ENCODE measurements at places on chromosomes 7 and 10. TPM values are rescaled to one million over a fixed set of nuclear protein-coding genes. Genes with fewer than 3 reads are reported as not detected.

VAX1 gene
- polyA plus RNA-seq = not detected

TRIP6 gene
- 4.9 TPM for polyA plus RNA-seq

AFAP1L2 gene
- 2.1 TPM for polyA plus RNA-seq

PANK1 gene
- 1.9 TPM for polyA plus RNA-seq

TMEM184A gene
- not detected for polyA plus RNA-seq

SFTPA1 gene
- polyA plus RNA-seq = not detected

LDB3 gene
- polyA plus RNA-seq = not detected

GALNT17 gene
- polyA plus RNA-seq = not detected

PTPRE gene
- 13.5 TPM for polyA plus RNA-seq

ACTR3C gene
- polyA plus RNA-seq = 3.6 TPM

KCP gene
- polyA plus RNA-seq = not detected

CYTH3 gene
- polyA plus RNA-seq = 4.0 TPM

GRCh38 chr10:49758249-49758930, 3.7 kb downstream of the OGDHL start:
- no peak for DNase-seq

GRCh38 chr10:119872860-119873681, 428 bp upstream of the MCMBP start:
- DNase-seq = peak; percentile 87

DNA sequence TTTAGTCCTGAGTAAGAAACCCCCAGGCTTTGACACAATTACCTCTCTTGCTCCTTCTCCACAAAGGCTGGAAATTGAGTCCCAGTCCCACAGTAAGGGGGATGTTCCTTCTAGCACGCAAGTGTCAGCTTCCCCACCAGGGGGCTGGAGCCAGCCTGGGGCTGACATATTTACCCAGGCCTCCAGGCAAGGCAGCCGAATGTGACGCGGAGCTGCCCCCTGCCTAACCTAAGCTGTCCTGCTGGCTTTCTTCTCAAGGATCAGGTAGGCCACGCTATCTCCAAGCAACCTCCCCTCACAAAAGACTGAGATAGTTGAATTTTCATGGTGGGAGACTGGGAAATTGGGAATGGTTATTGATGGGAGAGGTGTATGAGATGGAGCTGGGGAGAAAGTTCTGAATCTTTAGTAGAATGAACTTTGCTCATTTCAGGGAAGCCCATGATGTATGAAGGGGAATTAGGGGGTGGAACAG, 19.2 kb upstream of the BMPER start:
- no peak for DNase-seq

- no peak for DNase-seq
These were observed 69.7 kb upstream of the APBB1IP start for GRCh38 chr10:26368463-26368862.

GRCh38 chr10:5945561-5946418, 31.6 kb downstream of the IL15RA start:
- no peak for DNase-seq

DNA sequence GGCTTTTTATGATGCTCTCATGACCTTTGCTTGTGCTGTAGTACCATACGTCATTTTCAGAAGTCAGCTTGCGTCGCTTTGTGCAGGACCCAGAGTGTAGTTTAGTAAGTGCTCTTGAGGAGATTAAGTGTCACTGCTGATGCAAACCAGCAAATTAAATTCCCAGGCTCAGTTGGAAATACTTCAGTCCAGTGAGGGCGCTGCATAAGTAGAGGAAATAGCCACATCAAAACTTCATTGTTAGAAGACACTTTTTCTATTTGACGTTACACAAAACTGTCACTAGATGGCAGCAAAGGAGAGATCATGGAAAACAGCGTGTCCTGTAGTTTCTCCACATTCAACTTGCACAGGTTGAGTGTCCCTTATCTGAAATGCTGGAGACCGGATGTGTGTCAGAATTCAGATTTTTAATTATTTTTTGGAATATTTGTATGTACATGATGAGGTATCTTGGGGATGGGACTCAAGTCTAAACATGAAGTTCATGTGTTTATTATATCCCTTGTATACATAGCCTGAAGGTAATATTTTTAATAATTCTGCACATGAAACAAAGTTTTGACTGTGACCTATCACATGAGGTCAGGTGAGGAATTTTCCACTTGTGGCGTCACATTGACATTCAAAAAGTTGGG, 7.9 kb downstream of the ZNF22 start:
- peak; percentile 62 for DNase-seq

DNA sequence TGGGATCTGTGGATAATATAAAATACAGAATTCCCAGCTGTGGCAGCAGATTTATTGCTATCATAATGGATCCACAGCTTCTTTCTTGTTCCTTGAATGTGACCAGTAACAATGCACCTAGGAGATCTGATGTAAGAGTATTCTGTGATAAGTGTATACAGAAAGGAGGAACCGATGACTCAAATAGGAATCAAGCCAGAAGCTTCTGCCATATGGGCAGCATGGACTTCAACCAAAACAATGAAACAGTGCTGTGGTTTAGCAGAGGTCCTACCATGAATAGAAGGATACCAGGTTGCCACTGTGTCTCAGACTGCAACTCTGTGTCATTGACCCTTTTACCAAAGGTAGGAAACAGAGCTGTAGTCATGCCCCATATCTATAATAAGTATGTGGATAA, 81.8 kb downstream of the PTPRZ1 start:
- DNase-seq = no peak

DNA sequence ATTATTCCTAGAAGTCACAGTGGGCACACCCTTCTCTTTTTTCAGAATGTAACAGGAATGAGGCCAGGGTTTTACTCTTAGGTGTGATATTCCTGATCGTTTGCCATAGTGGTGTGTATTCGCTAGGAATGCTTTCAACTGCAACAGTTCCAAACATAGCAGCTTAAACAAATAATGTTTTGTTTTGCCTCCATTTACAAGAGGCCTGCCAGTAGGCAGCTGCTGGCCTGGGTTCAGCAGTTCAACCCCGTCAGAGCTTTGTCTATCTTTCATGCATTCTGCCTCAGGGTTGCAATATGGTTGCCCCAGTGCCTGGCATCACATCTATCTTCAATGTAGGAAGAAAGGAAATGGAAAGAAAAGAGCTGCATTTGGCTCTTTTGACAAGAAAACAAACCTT, 21.7 kb upstream of the RET start:
- no peak for DNase-seq

GRCh38 chr7:149598721-149599308, 101.2 kb upstream of the ZNF746 start:
- no peak for DNase-seq

DNA sequence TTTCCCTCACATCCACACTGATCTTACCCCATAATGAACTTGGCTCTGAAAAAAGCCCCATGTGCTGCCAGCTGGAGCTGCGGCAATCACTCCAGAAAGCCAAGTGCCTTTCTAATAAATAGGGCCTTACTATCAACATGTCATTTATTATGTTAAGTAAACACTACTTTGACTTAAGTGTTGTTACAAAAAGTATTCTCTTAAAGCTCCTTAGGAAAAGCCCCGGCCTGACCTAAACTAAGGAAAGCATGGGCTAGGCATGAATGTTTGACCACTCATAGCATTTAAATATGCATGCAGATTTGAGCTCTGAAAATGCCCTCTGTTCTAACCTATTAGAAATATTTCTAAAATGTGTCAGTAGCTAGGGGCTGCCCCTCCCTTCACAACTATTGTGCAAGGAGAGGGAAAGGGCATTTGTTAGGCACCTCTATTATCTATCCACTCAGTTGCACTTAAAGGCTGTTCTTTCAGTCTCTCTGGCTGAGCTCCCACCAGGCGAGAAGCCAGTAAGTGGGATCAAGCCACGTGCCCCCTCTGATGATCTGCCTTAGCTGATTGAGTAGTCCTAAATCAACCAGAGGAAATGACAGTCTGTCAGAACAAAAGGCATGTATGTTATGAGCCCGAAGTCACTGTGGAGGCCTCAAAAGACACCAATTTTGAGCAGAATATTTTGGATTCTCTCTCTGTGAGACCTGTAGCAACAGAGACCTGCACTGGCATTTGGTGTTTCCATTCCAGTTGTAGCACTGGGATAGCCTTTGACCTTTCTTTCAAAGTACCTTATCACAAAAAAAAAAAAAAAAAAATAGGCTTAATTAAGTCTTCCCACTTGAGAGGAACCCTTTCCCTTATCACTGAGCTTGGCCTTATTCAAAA, 77.1 kb downstream of the ITGB8 start:
- no peak for DNase-seq

DNA sequence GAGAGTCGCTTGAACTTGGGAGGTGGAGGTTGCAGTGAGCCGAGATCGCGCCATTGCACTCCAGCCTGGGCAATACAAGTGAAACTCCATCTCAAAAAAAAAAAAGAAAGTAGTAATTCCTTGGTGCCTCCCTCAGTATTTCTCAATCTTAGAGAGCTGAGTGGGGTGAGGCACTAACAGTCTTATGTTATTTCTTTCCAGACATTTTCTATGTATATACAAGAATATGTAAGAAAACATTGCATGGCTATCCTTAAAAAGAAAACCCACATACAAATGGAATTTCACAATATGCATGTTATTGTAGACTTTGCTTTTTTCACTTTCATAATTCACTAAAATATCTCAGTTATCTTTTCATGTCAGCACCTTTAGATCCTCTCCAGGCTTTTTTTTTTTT, 13.6 kb upstream of the SLF2 start:
- DNase-seq = no peak

GRCh38 chr7:74093671-74094223, 10.1 kb downstream of the LIMK1 start:
- no peak for DNase-seq

- DNase-seq = no peak
These were observed 1.1 kb downstream of the TSC22D4 start for GRCh38 chr7:100477871-100478267.

DNA sequence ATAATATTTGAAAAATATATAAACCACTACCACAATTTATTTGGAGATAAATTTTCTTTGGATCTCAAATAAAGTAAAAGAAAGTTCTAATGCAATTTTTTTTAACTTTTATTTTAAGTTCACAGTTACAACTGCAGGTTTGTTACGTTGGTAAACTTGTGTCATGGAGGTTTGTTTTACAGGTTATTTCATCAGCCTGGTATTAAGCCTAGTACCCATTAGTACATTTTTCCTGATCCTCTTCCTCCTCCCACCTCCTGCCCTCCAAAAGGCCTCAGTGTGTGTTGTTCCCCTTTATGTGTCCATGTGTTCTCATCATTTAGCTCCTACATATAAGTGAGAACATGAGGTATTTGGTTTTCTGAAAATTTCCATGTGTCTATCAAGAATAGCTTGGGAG, 54.5 kb downstream of the CAV1 start:
- DNase-seq = no peak

GRCh38 chr10:71319042-71319799, at the start of gene SLC29A3:
Gene SLC29A3, plus strand, starts transcription at chr10:71319259. Its CDS starts 51 bp downstream, at chr10:71319310.
- DNase-seq = peak; percentile 79

GRCh38 chr7:75727881-75728593, 10.7 kb downstream of the HIP1 start:
- peak; percentile 67 for DNase-seq

DNA sequence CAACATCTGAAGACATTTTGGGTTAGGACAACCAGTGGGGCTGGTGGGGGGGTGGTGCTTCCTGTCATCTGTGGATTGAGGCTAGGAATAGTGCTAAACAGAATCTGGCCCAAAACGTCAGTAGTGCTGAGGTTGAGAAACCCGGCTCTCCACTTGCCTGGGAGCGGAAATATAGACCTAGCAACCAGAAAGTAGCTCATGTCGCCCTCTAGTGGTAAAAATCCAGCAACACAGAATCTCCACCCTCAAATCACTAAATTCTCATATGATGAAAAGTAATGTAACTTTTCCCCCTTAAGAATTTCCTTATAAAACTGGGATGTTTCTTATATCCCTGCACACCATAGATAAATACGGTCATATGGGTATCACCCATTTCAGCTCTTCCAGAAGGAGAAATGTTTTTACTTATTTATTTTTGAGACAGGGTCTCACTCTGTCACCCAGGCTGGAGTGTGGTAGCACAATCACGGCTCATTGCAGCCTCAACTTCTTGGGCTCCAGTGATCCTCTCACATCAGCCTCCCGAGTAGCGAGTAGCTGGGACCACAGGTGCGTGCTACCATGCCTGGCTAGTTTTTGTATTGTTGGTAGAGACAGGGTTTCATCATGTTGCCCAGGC, 34.4 kb downstream of the ZC3HAV1 start:
- DNase-seq = peak; percentile 80

- DNase-seq = no peak
These were observed 403.8 kb downstream of the SORCS3 start for GRCh38 chr10:105044902-105045301.

- peak; percentile 22 for DNase-seq
These were observed 141.7 kb downstream of the KAT6B start for GRCh38 chr10:74967911-74968666.

- no peak for DNase-seq
These were observed 42.7 kb downstream of the LAMB1 start for GRCh38 chr7:107960272-107960671.

DNA sequence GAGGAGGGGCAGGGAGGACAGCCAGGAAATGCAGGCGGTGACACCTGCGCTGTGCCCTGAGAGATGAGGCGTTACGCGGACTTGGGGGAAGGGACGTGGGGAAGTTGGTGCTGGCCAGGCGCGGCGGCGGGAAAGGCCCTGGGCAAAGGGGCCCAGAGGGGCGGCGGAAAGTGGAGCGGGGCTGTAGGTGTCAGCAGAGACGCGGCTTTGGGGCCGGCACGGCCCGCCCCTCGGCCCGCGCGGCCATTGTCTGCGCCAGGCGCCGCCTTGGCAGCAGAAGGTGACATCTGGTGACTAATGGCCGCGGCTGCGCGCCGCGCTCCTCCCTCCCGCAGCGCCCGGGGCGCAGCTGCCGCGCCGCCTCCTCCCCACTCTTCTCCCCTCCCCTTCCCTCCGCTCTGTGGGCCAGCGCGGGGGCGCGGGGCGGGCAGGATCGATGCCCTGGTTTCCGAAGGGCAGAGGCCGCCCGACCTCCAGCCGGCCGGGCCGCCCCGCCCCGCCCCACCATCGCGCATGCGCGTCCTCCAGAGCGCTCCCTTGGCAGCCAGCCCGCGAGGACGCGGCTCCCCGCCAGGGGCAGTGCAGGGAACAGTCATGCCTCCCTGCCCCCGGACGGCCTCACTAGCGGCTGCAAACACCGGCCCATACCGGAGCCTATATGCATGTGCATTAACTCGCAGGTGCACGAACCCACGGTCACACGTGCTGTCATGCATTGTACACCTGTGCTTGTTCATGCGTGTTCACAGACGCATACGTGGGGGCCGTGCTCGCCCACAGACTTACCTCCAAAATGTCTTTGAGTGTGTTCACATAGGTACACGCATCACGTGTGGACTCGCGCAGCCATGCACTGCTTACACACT, 269.6 kb downstream of the RPS24 start:
- peak; percentile 93 for DNase-seq

DNA sequence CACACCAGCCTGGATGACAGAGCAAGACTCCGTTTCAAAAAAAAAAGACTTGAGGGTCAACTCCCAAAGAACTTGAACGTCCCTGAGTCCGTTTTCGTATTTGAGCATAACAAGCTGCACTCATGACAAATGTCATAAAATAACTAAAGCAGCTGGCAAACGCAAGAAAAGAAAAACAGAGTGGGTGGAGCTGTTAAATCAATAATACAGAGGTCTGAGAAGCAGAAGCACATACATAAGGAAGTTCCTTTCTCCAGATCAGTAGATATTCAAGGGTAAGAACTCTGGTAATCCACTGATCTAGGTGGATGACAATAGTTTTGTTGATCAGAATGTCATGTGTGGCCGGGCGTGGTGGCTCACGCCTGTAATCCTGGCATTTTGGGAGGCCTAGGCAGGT, 150.1 kb downstream of the FAM107B start:
- DNase-seq = no peak

Data from CD4-positive, alpha-beta memory T cell (primary cell).